ENCODE measurements at places on chromosomes 16 and 17.

DNA sequence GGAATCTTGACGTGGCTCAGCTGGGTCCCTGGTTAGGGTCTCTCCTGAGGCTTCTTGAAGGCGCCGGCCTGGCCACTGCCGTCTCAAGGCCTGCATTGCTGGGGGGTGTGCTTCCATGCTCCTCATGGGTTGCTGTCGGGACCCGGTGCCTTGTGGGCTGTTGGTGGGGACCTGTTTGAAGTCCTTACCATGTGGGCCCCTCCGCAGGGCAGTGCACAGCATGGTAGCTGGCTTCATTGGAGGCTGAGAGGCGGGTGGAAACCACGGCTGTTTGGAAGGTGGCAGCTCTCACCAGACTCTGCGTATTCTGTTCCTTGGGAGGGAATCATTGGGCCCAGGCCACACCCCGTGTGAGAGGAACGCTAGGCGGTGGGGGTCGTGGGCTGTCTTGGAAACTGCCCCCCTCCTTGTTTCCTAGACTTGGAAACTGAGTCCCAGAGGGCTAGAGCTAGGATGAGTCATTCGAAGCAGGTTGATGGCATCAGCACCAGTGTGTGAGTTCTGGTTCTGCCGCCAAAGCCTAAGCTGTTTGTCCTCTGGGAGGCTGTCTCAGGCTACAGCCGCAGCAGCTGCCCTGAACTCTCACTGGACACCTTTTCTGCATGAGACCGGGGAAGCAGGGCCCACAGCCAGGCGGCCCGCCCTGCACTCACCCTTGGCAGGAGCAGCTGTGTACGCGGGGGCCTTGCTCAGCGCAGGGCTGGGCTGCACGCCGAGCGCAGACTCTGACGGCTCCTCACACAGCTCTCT, 35.2 kb downstream of the ZNF750 start:
- DNase-seq = no peak

- no peak for DNase-seq
These were observed 24.6 kb upstream of the LRRC75A start for GRCh38 chr17:16516594-16517051.

GRCh38 chr16:69465881-69466280, 41.5 kb downstream of the CYB5B start:
- no peak for DNase-seq

GRCh38 chr16:35744726-35745125, 2285.3 kb downstream of the TP53TG3F start:
- no peak for DNase-seq

DNA sequence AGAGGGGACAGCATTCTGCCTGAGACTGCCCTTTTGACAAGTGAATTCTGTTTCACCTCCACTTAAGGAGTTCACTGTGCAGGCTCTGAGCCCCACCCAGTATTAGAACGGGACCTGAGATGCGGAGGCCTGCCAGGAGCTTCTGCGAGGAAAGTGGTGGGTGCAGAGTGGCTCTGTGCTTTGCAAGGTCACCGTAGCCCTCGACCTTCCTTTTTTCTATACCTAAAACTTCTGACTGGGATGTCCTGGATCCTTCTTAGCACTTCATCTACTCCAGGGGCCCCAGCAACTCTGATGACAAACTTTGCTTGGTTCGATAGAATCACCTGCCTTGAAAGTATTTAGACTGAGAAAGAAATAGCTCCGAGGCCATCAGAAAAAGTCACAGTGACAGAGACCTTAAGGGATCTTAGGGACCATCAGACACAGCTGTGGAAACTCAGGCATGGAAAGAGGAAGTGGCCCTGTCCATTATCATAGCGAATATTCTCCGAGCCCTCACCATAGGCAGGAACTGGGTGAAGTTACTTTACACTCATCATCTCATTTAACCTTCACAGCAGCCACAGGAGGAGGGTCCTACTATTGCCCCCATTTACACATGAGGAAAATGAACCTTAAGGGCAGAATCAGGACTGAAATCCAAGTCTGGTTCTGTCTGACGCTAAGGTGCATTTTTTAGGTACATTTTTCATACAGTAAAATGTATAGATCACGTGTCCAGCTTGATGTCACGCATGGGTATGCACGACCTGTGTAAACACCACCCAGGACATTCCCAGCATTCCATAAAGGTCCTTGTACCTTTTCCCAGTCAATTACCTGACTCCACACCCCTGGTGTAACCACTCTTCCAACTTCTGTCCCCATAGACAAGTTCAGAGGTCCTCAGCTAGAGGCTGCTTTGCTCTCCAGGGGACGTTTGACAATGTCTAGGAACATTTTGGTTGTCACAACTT, 676 bp upstream of the KRT13 start:
- DNase-seq = no peak

- DNase-seq = no peak
These were observed 16.6 kb downstream of the PMM2 start for GRCh38 chr16:8814095-8814806.

- no peak for DNase-seq
These were observed 6.4 kb downstream of the PDK2 start for GRCh38 chr17:50101346-50102163.

Measured in stimulated activated CD4-positive, alpha-beta T cell treated with anti-CD3 and anti-CD28 coated beads, Interleukin-1b, Interleukin-23, amount 100 ng/mL, for 1 hour (primary cell).